Vagina (tissue), 2 donors: ENCODE measurements at places on chromosomes 4 and X.

GRCh38 chr4:27081675-27082586 is 221.3 kb downstream of the STIM2 start:
- DNase-seq = no peak

DNA sequence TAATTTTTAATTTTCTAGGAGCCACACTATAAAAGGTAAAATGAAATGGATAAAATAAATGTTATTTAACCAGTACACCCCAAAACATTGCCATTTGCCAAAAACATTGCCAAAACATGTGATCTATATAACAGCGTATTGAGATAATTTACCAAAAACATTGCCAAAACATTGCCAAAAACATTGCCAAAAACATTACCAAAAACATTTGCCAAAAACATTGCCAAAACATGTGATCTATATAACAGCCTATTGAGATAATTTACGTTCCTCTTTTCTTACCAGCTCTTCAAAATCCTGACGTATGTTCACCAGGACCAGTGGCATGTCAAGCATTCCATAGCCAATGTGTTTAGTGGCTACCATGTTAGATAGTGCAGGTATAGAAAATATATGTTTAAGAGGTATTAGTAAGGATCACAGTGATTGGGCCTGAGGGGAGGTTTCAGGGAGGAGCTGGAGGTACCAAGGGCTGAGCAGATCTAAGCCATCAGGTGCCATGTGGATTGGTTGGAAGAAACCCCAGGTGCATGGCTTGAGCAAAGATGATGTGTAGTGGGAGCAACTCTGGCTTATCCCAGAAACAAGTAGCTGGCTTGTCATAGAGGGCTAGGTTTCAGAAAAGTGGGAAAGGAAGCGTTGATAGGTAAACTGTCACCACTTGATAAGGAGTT is 42.6 kb downstream of the RAPGEF2 start:
- DNase-seq = no peak

- DNase-seq = no peak
These were observed 1082.0 kb upstream of the IGFBP7 start for GRCh38 chr4:58192217-58192616.

DNA sequence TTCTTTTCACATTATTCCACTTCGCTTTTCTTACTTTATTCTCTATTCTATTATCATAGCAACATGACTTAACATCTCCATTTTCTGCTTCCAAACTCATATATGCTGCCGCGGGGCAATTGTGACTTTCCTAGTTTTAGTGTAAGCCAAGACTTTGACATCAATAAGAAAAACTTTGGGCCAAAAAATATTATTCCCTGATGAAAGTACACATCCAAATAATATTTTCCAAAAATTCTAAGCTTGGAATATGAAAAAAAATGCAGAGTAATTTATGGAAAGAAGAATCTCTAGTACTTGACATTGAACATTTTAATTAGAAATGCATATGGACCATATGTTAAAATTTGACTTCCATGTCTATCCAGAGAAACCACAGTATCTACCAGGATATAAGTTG is 995.1 kb upstream of the INTU start:
- DNase-seq = no peak

DNA sequence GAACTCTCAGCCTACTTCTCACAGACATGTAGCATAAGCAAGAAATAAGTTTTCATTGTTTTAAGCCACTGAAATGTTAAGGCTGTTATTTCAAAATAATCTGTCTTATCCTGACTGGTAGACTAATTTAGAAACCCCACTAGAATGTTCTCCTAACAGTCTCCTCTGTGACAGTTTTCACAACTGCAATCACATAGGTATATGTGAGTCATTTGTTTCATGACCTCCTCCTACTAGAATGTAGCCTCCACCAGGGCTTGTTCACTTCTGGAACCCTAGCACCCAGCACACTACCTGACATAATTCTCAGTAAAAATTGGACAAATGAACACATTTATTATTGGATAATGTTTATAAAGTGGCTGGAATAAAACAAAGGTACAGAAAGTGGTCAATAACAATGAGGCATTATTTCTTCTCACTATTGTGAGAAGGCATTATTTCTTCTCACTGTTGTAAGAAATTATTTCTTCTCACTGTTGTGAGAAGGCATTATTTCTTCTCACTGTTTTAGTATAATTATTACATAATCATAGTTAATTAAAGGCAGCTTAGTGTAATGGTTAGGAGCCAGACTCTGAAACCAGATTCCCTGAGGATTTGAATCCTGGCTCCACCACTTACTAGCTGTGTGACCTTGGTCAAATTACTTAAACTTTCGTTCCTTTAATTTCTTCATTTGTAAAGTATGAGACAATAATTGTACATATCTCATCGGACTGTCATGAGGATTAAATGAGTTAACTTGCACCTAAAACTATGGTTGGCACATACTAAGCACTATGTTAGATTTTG is 251.5 kb downstream of the RASL11B start:
- DNase-seq = no peak

DNA sequence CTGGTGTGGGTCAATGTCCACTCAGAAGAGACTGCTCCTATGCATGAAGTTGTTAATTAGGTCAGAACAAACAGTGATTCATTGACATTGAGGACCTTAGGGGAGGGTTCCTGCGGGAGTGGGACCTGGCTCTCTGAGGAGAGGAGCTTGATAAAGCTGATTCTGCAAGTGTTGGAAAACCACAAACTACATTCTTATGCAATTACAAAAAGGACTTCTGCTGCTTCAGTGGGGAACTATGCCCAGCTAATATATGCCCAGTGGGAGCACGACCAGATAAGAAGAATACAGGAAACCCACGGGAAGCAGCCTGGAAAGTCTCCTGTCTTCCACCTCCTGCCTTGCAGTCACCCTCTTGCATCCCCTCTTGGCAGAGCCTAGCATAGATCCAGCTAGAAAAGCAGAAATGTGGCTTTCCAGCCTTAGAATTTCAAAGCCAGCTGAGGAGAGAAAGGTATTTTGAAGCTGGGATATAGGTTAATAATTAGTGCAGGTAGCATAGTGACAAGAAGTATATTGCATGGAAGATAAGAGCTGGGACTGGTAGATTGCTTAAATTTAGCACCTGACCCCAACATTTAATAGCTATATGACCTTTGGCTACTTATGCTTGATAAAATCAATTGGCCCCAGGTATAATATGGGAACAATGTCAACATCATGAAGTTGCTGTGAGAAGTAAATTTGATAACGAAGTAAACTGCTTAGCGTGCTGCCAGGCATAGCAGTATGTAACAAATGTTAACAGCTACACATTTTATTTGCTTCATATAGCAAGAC is 34.9 kb upstream of the UGT8 start:
- no peak for DNase-seq

DNA sequence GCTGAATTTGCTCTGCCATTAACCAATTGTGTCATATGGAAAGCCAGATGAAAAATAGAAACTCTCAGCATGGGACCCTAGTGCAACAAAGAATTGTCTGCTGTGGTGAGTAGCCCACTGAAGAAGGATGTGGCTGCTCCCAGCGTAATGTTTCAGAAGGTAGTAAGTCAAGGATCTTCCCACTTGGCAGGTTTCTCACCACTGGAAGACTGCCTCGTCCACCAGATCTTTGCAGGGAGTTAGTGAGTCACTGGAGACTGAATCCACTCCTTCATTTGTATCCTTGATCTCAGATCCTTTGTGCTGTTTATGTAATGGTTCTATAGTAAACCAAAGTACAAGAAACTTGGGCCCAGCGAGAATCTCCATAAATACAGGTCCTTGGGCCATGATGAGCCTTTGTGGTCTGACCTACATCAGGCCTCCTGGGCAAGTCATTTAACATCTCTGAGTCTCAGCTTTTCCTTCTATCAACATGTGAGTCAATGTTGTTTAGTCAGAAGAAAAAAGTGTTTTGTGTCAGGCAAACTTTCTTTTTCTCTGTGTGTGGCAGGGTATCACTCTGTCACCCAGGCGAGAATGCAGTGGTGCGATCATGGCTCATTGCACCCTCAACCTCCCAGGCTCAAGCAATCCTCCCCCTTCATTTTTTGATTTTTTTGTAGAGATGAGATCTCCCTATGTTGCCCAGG is 78.0 kb upstream of the CCDC160 start:
- DNase-seq = no peak

GRCh38 chr4:185186769-185187168 is 17.0 kb downstream of the CFAP97 start:
- DNase-seq = no peak

GRCh38 chrX:153179131-153179530 is at the start of gene MAGEA1:
TSS of gene MAGEA1 (plus strand) at chrX:153179284. CDS start at chrX:153182390, 3,106 bp downstream.
- no peak for DNase-seq

GRCh38 chr4:24607334-24607733 is 23.0 kb upstream of the DHX15 start:
- DNase-seq = no peak

GRCh38 chr4:7207628-7208231 is 15.4 kb downstream of the SORCS2 start:
- DNase-seq = no peak

- no peak for DNase-seq
These were observed 324.2 kb downstream of the PCDH19 start for GRCh38 chrX:100085846-100086245.

DNA sequence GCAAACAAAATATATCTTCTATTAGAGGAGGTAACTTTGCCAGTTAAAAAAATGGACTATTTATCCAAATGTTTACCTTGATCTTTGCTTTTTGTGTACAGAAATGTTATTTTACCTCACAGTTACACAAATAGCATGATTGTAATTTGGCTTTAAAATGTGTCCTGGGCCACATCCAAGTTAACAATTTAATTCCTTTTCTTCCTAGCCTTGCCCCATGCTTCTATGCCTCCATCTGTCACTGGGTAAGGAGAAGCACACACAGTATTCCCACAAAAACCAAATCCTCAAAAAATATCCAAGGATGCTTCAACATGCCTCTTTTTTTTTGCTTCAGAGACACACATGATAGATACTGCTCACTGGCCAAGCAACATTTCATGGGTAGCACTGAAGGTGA is 30.9 kb downstream of the GRXCR1 start:
- DNase-seq = no peak

GRCh38 chr4:79653871-79654270 is 245.8 kb upstream of the GK2 start:
- no peak for DNase-seq

DNA sequence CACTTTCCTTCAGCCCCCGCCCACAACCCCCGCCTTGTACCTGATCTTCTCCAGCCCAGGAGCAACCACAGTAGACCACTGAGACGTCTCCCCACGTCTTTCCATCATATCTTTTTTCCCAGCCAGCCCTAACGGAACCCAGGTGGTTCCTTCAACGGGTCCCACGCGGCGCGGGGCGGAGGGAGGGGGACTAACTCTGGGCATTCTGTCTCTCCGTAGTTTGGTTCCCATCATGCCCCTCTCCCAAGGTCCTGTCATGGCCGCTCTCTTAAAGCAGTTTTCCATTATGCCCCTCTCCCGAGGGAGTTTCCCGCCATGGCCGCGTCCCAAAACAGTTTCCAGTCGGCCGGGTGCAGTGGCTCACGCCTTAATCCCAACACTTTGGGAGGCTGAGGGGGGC is 21.5 kb upstream of the TBL1X start:
- no peak for DNase-seq

- DNase-seq = no peak
These were observed 328.0 kb upstream of the PPP1R2C start for GRCh38 chrX:43106009-43106408.

- DNase-seq = no peak
These were observed 111.2 kb upstream of the GRXCR1 start for GRCh38 chr4:42781315-42781714.

GRCh38 chr4:147628415-147628814 is 11.2 kb downstream of the TMEM184C start:
- DNase-seq = no peak

- DNase-seq = no peak
These were observed 1443.0 kb downstream of the PCDH7 start for GRCh38 chr4:32163125-32163524.

DNA sequence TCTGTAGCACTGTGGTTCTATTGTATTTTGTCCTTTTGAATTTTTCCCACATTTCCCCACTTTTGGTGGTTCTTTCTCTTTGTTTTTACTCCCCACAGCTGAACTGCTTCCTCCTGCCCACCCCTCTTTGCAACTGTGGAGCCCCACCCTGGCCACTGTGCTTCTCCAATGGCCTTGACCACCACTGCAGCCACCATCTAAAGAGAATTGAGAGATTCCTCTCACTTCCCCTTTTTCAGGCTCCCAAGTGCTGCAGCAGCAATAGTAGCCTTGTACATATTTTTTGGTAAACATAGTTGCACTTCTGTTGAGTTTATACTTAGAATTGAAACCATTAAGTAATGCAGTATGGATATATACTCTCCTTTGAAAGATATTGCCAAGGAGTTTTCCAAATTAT is 51.3 kb upstream of the FRMPD3 start:
- DNase-seq = no peak

GRCh38 chr4:25769251-25769650 is 93.5 kb downstream of the SEL1L3 start:
- no peak for DNase-seq

DNA sequence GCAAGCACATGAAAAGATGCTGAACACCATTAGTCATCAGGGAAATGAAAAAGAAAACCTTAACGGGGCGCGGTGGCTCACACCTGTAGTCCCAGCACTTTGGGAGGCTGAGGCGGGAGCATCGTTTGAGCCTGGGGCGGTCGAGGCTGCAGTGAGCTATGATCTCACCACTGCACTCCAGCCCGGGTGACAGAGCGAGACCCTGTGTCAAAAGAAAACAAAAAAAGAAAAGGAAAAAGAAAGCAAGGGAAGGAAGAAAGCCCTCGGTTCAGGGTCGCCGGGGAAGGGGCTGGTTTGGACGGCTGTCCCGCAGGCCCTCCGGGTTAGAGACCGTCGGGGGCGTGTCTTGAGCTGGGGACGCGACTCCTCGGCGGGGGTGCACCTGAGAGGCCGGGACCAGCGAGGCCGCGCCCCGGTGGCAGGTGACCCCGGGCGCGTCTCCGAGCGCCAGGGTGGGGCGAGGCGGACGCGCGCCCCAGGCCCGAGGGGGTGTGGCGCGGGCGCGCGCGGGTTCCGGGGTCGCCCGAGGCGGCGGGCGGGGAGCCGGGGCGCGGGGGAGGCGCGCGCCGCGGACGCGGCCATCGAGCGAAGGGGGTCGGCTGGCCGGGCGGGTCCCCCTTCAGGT is 478 bp upstream of the PLXNA3 start:
- DNase-seq = no peak

GRCh38 chr4:181821039-181822004 is 421.9 kb upstream of the TENM3 start:
- DNase-seq = no peak

DNA sequence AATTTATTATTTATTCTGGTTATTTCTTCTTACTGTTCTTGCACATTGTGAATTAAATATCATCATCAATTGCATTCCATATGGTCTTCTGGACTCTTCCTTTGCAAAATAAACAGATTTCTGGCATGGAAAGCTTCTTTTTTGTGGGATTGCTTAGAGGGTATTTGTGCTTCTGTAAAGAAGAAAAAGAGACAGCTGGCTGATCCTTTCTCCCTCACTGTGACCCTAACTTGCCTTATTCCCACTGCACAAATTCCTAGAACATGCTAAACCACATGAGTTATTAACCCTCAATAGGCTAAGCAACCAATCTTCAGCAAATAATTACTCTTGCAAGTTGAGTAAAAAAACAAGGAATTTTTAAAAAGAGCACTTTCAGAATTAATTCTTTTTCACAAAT is 23.8 kb upstream of the LRCH2 start:
- DNase-seq = no peak

- no peak for DNase-seq
These were observed 87.1 kb upstream of the PRPS1 start for GRCh38 chrX:107541244-107541643.
